ENCODE measurements at places on chromosomes 7 and 10.
A peak's percentile ranks its signal among the peaks of the same experiment; 100 is the strongest.

- DNase-seq, result no peak
These were observed 21.7 kb upstream of the BHLHA15 start for GRCh38 chr7:98189559-98189958.

DNA sequence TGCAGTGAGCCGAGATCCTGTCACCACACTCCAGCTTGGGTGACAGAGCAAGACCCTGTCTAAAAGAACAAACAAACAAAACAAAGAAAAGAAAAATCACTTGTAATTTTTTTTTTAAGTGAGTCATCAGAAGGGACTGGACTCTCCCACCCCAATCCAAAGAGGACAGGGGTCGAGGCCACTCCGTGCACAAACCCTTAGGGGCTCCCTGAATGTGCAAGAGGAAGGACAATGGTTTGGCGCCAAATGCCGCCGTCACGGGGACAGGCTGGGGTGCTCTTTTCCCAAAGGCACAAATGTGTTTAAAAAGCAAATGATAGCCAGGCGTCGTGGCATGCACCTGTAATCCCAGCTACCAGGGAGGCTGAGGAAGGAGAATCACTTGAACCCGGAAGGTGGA, 23.8 kb downstream of the RCC1L start:
- DNase-seq, result no peak

DNA sequence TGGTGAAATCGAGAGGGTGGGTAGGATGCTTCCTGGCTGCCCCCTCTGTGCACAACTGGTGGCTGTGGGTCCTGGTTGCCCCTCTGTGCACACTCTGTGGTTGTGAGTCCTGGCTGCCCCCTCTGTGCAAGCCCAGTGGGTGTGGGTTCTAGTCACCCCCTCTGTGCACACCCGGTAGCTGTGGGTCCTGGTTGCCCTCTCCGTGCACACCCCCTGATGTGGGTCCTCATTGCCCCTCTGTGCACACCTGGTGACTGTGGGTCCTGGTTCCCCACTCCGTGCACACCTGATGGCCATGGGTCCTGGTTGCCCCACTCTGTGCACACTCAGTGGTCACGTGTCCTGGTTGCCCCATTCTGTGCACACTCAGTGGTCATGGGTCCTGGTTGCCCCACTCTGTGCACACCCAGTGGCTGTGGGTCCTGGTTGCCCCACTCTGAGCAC, 20.3 kb upstream of the RET start:
- no peak for DNase-seq

DNA sequence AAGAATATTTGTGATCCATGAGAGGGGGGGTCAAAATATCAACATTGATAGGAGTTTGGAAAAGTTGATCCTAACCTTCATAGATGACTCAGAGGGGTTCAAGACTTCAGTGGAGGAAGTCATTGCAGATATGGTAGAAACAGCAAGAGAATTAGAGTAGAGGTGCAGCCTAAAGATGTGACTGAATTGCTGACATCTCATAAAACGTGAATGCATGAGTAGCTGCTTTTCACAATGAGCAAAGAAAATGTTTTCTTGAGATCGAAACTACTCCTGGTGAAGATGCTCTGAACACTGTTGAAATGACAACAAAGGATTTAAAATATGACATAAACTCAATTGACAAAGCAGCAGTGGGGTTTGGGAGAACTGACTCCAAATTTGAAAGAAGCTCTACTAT, 700.7 kb upstream of the FZD8 start:
- DNase-seq, result no peak

DNA sequence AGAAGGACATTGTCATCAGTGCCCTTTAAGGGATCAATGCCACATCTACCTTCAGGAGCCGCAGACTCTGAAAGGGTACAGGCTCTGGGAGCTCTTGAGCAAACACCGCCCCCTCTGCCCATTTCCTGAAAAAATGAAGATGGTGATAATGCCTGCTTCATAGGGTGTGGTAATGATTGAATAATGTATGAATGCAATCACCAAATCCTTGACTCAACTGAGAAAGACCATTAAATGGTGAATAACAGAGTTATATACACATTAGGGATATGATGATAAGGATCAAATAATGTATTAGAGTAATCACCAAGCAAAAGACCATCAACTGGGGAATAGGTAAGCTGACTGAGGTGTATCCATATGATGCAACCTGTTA, 1.5 kb downstream of the FAM170B start:
- no peak for DNase-seq

DNA sequence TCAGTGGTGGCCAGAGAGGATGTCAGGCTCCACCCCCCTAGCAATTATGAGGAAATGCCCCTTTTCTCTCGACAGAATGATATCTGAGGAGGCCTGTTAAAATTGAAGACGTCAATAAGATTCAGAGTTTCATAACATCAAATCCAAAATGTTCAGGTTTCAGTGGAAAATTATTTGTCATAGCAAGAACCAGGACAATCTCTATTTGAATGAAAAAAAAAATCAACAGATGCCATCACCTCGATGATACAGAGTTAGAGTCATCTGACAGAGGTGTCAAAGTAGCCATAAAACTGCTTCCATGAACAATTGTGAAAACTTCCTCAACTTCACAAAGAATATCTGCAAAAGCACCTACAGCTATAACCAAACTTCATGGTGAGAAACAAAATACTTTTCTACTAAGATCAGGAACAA, 7.7 kb downstream of the TMEM273 start:
- DNase-seq, result no peak

DNA sequence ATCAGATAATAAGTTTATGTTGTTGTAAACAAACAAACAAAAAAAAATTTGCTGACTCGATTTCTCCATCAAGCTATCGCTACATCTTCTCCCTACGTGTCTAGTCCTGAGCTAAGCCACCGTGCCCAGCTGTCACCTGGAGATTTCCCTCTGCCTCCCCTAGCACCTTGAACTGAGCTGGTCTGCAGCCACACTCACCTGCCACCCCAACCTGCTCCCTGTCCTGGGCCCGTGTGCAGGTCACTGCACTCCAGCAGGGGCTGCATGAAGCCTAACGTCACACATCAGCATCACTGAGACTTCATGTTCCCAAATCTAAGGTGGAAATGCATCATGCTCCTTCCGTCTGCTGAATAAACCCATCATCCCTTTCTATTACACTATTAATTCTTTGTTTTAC, 44.4 kb downstream of the TEX36 start:
- DNase-seq, result no peak

DNA sequence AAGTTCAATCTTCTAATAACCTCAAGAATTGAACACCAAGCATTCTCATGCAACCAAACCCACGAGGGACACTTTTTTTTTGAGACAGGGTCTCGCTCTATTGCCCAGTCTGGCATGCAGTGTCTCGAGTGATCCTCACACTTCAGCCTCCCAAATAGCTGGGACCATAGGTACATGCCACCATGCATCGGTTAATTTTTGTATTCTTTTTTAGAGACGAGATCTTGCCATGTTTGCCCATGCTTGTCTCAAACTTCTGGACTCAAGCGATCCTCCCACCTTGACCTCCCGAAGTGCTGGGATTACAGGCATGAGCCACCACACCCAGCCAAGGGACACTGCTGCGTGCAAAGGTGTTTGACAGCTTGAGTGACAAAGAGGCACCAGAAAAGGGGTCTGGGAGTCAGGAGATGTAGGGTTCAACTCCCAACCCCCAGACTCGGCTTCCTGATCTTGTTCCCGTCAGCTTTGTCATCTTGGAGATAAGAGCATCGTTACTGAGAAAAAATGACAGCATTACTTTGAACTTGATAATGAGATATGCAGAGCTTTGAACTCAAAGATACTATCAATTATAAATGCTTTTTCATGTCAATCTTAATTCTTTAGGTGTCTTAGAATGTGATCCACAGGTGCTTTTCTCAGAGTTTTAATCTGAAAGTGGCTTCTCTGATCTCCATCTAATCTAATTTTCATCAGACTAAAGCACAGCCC, 1.6 kb upstream of the CYTH3 start:
- no peak for DNase-seq

DNA sequence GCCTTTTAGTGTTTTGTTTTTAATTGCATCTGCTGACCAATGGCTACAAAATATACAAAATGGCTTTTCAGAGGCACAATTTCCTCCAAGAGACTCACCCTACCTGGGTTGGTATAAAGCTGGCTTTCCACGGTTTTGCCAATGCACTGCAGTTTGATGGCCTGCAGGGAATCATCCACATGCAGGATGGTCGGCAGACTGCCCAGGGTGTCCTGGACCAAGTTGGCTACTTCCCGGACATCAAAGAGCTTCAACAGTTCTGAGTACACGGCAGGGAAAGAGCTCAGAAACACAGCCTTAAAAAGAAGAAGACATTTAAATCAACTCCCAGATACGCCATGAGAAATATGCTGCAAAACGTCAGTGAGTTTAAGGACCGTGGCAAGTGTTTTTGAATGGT, 301.0 kb upstream of the IMMP2L start:
- no peak for DNase-seq

DNA sequence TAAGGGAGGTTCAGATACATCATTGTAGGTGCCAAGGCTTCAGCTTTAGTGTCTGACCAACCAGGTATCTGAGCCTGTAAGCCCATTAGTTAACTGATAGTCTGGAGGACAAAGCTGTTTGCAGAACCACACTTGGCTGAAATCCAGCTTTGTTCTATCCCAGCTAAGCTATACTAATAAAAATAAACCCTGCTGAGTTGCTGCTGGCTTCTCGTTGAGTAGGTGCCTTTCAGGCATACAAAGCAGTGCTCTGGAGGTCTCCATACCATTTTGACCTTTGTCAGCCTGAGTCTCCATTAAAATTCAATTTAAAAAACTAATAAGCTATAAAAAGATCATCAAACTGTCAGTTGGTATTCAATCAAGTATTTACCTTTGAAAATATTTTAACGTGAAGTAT, 22.0 kb downstream of the CDCA7L start:
- DNase-seq, result peak; percentile 31

DNA sequence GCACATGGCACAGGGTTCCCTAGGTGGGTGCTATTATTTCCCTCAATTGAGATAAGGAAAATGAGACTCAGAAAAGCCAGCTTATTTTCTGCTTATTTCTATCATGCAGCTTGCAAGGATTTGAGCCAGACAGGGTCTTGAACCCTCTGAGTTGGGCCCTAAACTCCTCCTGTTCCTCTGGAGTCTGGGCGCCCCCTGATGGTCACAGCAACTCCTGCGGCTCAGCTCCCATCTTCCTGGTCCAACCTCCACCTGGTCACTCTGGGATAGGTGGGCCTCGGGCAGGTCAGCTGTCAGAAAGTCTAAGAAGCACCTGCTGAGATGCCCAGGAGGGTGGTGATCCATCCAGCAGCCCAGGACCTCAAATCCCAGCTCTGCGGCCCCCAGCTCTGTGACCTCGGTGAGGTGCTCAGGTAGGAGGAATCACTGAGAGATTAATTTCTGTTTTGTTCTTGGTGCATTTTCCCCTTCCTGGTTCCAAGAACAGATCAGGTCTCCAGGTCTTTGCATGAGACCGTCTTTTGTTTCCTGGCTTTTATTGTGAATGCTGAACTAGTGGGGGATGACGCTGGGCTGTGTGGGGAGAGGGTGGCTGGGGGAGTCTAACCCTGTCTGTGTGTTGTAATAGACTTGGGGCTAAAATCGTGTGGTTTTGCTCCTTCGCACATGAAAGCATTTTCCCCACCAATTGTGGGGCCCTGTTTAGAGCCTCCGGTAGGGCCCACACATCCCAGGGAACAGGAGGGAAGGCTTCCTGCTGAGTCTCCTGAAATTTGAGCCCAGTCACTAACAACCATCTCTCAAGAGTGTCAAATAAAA, 32.8 kb downstream of the TMEM130 start:
- peak; percentile 46 for DNase-seq

- DNase-seq, result peak; percentile 83
These were observed 55.7 kb downstream of the CCDC3 start for GRCh38 chr10:12945690-12946359.

DNA sequence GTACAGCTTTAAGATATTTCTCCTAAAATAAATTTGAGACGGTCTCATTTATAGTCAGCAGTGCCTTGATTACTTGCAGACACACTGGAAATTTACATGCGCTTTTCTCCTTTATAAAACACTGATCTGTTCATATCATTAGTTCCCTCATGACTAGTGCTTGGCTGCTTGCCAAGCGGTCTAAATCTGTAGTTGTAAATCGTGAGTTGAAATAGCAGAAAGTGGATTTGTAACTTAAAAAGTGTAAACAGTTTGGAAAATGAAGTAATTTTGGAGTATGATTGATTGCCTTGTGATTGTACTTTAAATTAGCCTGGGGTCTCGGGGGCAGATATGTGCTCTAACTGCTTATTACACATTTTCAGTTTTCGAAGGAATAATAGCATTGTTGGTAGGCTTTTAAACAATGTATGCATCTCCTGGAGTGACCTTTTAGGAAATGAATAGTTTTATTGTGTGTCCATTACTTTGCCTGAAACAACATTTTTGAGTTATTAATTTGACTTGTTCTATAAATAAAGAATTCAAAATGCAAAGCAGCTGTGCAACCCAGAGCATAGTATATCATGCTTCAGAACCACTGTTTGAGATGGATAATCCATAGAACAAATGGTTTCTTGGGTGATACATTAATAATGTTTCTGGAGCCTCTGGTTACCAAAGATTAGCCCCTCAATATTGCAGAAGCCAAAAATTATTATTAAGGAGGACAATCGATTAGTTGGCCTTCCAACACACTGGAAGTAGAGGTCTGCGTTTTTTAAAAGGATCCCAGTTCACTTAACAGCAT, 73.3 kb downstream of the ARID5B start:
- peak; percentile 68 for DNase-seq

GRCh38 chr7:47221826-47222225, 360.1 kb downstream of the TNS3 start:
- no peak for DNase-seq

- DNase-seq, result peak; percentile 52
These were observed 134.3 kb upstream of the TNRC18 start for GRCh38 chr7:5557920-5558401.

- peak; percentile 45 for DNase-seq
These were observed at the start of gene CREB5 for GRCh38 chr7:28411876-28412662. TSS of gene CREB5 (plus strand) at chr7:28412518. CDS start at chr7:28412915, 397 bp downstream.

- DNase-seq, result peak; percentile 68
These were observed 163.6 kb downstream of the PIP4K2A start for GRCh38 chr10:22550732-22551131.

GRCh38 chr10:57262892-57263291, 901.8 kb upstream of the ZWINT start:
- no peak for DNase-seq

- no peak for DNase-seq
These were observed 2.9 kb upstream of the PALD1 start for GRCh38 chr10:70475661-70476060.

- DNase-seq, result no peak
These were observed 295.6 kb downstream of the CCDC3 start for GRCh38 chr10:12705943-12706342.

DNA sequence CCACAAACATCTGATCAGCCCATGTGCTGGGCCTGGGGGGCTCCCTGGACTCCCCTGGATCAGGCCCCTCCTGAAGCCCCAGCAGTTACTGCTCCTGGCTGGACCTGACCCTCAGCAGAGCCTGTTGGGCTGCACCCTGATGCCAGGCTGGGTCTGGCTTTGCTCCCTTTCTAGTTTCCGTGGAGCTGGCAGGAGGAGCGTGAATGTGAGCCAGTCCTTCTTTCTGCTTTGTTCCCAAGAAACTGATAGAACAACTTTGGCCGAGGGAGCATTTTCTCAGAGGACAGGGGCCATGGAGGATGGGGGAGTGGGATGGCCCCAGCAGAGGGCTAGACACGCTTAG, 128.2 kb downstream of the NEURL1 start:
- no peak for DNase-seq
